ENCODE measurements at places on chromosomes 6 and 20.

DNA sequence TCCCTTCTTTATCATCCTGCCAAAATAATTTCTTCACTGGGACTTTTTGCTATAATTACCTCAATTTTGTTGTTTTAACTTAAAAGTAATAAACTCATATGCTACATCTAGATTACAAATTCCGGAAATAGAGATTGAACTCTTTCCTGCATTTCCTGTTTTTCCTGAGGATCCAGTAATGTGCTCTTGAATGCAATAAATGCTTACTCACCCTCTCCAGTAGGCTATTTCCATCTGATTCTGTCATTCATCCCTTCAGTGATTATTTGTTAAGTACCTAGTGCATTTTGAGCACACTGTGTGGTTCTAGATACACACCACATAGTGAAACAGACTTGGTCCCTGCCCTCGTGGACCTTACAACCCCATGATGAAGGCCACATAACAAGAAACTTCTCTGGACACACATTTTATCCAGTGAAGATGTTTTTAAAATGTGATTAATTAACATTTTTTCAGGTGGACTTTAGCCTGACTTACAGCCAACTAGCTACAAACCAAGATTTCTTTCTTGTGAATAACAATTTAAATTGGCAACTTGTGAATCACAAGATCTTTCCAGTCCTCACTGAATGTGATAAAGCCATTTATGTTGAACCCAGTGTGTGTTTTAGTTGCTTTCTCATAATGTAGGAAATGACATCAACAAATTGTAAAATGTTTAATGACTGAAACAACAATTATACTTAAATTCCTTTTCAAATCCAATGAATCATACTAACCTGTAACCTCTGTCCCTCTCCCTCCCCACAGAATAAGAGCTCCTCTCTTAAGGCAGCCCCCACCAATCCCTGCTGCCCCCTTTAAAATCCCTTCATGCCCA is 272.3 kb downstream of the KHDC1L start:
- no peak for DNase-seq

DNA sequence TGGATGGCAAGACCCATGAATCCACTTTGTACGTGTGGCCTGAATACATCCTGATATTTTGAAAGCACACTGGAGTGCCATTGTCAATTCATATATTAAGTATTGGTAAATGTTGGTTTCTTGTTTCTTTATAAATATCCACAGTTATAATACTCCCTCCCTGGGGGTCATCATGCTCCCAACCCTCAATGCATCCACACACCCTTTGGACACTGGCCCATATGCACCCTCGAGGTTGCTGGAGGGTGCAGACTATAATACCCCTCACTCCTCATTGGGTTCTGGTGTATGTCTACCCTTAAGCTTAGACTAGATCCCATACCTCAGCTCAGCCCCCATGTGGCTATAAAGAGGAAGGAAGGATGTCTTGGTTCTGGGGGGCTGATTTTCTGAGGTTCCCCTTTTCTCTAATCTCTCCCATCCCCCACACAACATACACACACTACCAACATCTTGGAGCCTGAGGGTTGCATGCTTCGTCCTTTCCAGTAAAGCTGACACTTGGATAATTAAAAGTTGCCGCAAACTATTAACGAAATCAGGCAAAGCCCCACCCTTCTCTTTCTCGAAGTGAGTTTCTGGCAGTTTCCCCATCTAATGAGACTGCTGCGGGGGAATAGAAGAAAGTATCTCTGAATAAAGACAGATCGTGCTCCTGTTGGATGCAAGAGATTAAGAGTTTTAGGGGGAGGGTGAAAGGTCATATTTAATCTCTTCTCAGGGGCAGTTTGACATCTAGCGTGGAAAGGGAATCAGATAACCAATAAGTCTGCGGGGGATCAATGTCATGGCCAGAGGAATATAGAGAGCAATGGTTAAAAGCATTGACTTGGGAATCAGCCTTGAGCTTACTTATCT is 7.4 kb downstream of the PIM1 start:
- no peak for DNase-seq

- DNase-seq, result no peak
Observed at GRCh38 chr6:40298207-40298606, 289.0 kb downstream of the LRFN2 start.

DNA sequence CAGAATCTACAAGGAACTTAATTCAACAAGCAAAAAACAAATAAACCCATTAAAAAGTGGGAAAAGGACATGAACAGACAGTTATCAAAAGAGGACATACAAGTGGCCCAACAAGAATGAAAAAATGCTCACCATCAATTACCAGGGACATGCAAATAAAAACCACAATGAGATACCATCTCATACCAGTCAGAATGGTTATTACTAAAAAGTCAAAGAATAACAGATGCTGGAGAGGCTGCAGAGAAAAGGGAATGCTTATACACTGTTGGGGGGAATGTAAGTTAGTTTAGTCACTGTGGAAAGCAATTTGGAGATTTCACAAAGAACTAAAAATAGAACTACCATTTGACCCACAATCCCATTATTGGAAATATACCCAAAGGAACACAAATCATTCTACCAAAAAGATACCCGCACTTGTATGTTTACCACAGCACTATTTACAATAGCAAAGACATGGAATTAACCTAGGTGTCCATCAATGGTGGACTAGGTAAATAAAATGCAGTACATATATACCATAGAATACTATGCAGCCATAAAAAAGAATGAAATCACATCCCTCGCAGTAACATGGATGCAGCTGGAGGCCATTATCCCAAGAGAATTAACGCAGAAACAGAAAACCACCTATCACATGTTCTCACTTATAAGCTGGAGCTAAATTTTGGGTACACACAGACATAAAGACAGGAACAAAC is 48.4 kb downstream of the RNGTT start:
- DNase-seq, result no peak

GRCh38 chr6:10411971-10412460 is 2.9 kb downstream of the TFAP2A start:
- no peak for DNase-seq

DNA sequence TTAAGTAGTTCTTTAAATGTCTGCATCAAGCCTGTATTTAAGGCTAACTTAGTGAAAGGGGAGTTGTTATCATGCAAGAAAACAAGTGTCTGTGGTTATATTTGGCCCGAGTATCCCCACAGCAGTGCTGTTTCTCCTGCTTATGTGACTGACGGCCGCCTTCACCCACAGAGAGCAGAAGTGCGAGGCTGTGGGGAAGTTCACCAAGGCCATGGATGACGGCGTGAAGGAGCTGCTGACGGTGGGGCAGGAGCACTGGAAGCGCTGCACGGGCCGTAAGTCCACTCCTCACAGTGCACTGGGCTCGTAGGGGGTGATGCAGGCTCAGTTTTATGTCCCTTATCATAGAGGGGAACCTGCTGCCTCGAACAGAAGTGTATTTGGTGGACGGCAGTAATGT is 53.2 kb upstream of the SYNJ2 start:
- DNase-seq, result no peak

- DNase-seq, result no peak
Observed at GRCh38 chr6:134880487-134881190, 69.3 kb downstream of the ALDH8A1 start.

- no peak for DNase-seq
Observed at GRCh38 chr6:47247227-47247797, 62.4 kb downstream of the TNFRSF21 start.

DNA sequence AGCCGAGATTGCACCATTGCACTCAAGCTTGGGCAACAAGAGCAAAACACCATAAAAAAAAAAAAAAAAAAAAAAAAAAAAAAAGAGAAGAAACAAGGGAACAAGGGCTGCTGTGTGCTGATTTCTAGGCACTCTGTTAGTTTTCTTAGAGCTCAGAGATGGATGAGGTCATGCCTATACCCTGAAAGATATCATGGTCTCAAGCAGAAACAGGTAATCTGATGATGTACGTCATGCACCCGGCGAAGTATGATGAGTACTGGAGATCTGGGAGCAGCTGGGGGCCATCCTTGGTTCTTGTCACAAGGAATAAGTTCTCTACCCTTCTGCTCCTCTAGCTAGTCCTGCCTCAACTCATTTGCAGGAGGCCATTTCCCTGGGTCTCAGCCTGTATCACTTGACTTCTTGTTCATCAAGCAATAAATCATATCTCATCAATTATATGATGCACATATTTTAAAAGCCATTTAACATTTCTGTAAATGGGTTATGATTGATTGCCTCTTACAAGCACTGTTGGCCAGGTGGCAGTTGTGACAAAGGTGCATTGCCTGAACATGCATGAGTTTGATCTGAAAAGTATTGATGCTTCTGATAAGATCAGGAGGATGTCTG is 517.2 kb downstream of the DHX35 start:
- DNase-seq, result no peak

- no peak for DNase-seq
Observed at GRCh38 chr20:21571841-21572690, 58.2 kb upstream of the NKX2-2 start.

- no peak for DNase-seq
Observed at GRCh38 chr6:9522101-9522500, 892.8 kb downstream of the TFAP2A start.

DNA sequence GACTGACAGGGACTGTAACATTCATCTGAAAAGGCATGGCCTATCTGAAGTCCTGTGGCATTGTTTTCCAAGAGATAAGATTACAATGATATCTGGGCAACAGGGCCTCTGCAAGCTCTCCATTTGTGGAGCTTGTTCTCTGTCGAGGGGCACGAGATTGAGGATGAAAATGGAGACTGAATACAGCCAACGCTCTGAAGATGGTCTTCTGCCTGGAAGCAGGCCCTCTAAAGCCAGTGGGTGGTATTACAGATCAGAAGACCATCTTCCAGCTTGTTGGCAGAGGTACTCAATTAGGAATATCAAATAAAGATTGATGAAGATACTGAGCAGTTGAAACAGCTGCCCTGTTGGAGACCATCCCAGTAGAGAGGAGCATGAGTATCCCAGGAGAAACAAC is 288.2 kb downstream of the CENPW start:
- no peak for DNase-seq

Measured in uterus (tissue), 4 donors.